GM13977 (cell line): ENCODE measurements at places on chromosomes 1 and 21.

DNA sequence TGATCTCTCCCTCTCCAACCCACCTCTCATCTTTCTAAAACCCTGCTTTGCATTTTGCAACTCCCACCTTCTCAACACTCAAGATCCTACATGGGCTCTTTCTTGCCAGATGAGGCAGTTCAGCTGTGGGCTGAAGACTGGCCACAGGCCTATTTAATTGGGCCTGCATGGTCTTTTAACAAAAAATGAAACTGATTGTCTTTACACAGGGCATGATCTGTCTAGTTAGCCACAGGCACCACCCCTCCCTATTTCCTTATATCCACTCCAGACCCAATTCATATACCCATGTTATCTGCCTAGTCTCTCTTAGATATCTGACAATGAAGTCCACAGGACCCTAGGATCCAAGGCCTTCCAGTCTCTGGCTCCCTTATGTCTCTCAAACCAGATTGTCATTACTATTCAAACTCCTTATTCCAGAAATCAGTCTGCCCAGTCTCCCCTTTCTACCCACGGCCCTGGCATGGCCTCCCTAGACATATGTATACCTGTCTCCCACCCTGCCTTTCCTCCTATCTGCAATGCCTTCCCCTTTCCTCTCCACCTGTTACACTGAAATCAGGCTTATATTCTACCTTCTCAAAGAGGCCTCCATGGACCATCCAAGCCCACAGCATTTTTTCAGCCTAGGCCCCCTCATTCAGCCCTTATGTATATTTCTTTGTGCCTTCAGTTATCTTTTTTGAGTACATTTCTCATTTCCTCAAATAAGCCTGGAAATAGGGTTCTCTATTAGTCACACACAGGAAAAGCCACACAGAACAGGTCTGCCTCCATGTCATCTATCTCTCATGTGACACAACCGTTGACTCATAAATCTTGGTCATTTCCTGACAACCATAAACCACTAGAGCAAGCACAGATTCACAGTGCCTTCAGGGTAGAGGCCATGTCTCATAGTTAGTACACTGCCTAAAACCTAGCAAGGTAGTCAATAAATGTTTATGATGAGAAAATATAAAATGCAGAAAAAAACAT, 39.0 kb downstream of the LPAR3 start:
- peak; percentile 61 for DNase-seq

DNA sequence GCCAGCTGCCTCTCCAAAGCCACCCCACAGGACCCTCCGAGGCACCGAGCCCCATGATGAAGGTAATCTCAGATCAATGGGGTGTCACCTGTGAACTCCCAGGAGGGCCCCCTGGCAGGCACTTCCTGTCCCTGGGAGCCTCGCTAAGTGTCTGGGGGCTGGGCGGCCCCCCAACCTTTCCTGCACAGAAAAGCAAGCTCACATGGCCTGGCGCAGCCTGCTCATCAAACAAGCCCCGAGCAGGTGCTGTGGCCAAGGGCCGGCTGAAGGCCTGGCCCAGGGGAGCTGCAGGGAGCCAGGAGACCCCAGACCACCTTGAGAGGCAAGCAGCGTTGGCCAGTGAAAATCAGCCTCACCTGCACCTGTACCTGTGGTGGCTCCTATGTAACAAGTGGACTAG, 2.9 kb downstream of the RIPK4 start:
- DNase-seq, result peak; percentile 12

- DNase-seq, result no peak
Observed at GRCh38 chr1:244854166-244854565, 10.2 kb downstream of the HNRNPU start.

GRCh38 chr1:55965981-55966461, 613.3 kb downstream of the PLPP3 start:
- no peak for DNase-seq

DNA sequence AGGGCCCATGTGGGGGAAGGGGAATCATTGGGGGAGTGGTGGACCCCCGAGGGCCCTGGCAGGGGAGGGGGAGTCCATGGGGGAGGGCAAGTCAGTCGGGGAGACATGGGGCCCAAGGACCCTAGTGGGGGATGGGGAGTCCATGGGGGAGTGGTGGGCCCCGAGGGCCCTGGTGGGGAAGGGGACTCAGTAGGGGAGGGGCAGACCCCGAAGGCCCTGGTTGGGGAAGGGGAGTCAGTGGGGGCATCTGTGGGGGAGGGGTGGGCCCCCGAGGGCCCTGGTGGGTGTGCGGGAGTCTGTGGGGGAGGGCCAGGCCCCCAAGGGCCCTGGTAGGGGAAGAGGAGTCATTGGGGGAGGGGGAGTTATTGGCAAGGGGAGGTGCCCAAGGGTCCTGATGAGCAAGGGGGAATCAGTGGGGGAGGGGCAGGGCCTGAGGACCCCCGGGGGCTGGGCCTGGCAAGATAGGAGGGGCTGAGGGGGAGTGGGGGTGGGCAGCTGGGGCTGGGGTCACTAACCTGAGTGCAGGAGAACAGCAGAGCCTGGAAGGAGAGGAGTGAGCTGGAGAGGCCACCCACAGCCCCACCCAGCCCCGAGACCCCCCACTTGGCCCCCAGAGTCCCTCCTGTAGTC, 2.1 kb downstream of the MXRA8 start:
- DNase-seq, result no peak

- no peak for DNase-seq
Observed at GRCh38 chr1:56002231-56002630, 577.1 kb downstream of the PLPP3 start.

DNA sequence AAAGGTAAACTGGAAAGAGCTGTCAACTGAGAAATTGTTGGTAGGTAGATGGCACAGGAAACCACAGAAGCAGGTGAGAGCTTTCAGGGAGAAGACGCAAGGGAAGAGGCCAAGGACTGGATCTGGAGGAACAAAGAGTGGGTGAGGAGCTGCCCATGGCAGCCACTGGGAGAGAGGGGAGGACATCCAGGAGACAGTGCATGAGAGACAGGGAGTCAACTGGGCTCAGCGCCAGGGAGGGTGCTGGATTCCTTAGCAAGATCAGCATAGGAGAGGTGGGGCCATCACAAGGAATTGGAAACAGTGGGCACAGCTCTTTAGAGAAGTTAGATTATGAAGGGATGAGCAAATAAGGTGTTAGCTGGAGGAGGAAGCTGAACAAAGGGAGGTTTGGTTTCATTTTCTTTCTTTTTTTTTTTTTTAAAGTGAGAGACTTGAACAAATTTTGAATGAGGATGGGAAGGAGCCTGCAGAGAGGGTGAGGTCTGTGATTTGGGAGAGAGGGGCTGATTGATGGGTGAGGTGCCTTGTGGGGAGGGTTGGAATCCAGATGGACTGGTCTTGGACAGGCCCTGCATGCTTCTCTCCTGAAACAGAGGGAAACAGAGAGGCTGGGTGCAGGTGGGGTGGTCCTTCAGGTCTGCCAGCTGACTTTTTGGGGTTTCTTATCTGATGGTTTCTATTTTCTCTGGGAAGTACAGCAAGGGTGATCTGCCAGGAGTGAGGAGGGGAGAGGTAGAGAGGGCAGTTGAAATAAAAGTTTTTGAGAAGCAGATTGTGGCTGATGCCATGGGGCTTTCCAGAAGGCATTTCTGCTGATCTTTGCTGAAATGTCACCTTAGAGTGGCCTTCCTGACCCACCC, 5.4 kb downstream of the CYP4B1 start:
- DNase-seq, result no peak

DNA sequence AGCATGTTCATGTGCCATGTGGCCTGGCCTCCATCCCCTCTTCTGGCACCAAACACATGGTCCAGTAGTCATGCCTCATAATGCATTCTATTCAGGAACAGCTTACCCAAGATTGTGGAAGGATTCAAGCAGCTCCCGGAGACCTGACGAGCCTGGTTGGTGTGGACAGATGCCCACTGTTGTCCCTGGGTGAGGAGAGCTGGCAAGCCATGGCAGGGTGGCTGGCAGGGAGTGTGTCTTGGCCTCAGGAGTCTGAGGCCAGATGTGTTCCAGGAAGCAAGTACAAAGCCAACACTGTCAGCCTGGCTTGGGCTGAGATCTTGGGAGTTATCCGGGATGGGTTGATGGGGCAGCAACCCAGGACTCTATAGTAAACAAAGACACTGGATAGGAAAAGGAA, 7.3 kb upstream of the FABP3 start:
- DNase-seq, result no peak

DNA sequence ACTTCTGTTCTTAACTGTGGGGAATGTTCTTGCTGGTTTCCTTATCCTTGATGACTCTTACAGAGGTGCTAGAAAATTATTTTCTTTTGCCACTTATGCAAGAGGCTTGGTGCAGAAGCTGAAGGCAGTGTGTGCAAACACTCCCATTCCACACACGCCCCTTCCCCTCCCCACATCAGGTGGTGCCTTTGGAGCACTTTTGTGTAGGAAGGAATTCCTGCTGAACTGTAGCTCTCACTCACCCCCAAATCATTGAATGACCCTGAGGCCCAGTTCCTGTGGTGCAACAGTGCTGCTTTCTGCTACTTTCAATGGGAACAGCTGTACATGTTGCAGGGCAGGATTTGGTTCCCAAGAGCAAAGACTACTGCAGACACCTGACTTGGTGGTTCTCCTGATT, 101.8 kb downstream of the CD247 start:
- DNase-seq, result no peak

DNA sequence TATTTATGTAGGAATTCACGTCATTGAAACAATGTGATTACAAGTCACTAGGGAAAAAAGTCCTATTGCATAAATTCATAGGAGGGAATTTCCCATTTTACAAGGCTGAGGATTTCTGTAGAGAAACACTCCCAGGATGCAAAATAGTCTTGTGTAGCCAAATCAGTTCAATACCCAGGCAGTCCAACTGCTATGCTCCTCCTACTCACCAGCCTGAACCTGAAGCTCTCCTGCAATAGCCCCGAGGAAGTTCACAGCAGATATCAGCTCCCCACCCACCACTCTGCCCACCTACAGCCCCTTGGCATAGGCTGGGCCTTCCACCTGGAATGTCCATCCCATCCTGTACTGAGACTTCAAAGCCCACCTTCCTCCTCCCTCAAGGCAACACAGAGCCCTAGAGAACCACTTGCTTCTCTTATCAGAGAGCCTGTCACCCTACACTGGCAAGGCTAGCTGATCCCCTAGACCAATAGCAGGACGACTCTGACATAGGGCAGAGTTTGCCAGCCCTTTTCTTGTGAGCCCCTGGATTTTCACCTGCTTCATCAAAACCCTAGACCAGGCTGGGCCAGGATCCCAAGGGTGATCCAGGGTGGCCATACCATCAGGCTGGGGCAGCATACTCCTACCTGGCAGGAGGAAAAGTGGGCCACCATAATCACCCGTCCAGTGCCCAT, 1.5 kb downstream of the LSS start:
- DNase-seq, result peak; percentile 63

DNA sequence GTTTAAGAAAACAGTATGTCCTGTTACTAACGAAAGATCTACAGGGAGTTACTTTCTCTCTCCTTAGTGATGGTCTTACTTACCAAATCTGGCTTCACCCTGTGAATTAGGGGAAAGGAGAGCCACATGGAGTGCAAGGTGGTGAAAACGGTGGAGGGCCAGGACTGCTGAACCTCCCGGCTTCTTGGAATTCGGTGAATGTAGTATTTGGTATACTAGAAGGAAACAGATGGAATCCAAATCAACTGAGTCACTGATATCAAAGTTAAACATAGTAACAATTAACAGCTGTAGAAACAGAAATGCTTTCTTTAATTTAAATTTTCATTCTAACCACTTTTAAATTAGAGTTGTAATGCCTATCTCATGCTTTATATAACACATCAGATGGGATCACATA, 45.7 kb downstream of the ALG14 start:
- DNase-seq, result no peak

DNA sequence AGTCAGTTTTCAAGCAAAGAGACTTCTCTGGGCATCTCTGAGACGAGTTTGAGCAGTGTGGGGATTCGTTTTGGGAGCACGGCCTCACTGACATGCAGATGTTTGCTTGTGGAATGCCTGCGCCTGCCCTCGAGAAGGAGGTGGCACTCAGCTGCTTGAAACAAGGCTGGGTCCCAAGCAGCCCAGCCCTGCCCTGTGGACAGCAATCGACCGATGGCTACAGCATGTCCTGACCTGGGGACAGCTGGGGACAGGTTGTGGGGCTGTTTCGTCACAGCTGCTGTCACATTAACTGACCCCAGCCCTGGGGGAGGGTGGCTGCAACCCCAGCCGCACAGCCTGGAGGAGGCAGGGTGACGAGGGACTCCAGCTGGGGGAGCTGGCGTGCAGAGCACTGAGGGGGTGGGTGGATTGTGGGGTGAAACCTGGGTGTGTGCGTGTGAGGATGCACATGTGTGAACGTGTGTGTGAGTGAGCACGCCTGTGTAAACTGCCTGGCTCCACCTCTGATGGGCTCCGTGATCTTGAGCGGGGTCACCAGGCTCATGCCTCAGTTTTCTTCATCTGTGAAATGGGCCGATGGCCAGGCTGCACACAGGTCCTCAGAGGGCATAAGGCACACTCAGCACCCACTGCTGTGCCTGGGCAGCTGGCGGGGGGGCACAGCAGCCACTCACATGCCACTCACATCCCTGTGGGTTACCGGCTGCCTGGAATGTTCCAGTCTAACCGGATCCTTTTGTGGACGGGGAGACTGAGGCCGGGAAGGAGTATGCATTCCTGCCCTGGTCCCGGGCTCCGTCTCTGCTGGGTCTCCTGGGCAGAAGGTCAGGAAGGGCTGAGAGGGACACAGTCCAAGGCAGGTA, 49.3 kb downstream of the COL18A1 start:
- DNase-seq, result no peak

GRCh38 chr1:58104960-58105359, 441.6 kb downstream of the OMA1 start:
- no peak for DNase-seq

- no peak for DNase-seq
Observed at GRCh38 chr1:39407896-39408640, 83.4 kb upstream of the BMP8A start.

GRCh38 chr1:214101828-214102227, 114.1 kb downstream of the PROX1 start:
- no peak for DNase-seq

GRCh38 chr1:41868241-41868998, 50.3 kb downstream of the HIVEP3 start:
- peak; percentile 56 for DNase-seq

GRCh38 chr1:206653715-206654459, 18.6 kb downstream of the DYRK3 start:
- DNase-seq, result no peak

GRCh38 chr1:184497959-184498723, 111.3 kb downstream of the C1orf21 start:
- DNase-seq, result no peak

DNA sequence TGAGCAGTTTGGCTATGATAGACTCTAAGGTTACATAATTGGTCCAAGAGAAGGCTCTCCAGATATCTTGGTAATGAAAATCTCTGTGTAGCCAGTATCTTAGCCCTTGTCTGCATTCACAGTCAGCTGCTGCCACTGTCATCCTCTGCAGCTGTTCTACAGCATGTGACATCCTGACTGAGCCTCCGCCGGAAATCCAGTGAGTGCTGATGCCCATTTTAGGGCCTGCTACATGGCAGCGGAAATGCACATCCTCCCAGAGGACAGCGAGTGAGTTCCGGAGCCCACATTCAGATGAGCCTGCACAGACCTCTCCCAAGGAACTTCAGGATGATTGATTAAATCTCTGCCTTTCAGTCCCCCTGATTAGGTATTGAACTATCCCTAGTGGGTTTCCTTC, 237.1 kb downstream of the HHIPL2 start:
- DNase-seq, result no peak

GRCh38 chr1:27496604-27497155, 6.7 kb upstream of the WASF2 start:
- no peak for DNase-seq
